B cell (primary cell): ENCODE measurements at places on chromosomes 1 and 21.

GRCh38 chr1:171931752-171932151 lies 90.5 kb downstream of the DNM3 start:
- no peak for DNase-seq
- no peak overlapping the region for H3K4me3 ChIP-seq
- H3K27ac ChIP-seq = no peak overlapping the region
- no peaks in the 10 kb centered on the region for H3K27me3 ChIP-seq
- no peaks in the 10 kb centered on the region for H3K36me3 ChIP-seq

DNA sequence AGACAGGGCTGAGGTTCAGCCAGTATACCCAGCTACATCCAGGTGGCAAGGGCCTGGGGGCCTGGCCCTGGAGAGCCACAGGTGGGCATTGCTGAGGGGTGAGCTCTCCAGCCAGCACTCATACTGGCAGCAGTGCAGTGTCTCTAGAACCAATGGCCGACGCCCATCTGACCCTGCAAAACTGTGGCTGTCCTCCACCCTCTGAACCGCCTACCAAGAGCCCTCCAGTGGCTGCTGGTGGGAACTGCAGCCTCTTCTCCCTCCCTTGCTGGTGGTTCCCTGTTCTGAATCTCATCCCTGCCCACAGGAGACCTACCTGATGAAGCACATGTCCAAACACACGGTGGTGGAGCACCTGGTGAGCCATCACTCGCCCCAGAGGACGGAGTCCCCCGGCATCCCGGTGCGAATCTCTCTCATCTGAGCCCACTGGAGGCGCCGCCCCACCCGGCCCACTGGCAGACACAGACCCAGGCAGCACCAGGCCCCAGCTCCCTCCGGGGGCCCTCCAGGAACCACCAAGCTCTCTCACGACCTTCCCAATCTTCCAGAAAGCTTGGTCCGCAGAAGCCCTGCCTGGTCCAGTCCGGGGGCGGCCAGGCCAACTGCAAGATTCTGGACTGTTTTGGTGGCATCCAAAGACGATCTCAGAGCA lies 22.1 kb downstream of the A3GALT2 start:
- H3K4me3 ChIP-seq = no peak overlapping the region
- H3K36me3 ChIP-seq = no peaks in the 10 kb centered on the region
- no peaks in the 10 kb centered on the region for H3K4me1 ChIP-seq
- no peak overlapping the region for H3K27ac ChIP-seq

DNA sequence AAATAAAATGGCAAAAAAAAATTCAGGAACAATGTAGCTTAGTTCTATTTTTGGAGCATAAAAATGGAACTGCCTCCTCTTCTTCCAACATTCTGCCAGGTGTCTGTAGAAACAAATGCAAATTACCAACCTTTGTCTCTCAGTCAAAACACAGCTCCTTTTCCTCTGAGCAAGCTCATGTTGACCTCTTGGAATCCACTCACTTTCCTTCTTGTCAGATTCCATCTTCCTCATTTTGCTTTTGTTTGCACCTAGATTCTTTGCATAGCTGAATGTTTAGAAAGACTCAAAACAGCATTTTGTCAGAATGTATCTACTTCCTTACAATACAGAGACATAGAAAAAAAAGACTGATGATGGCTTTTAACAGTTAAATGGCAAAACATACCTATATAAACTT lies 178.2 kb downstream of the ADGRL2 start:
- no peaks in the 10 kb centered on the region for H3K4me1 ChIP-seq
- H3K4me3 ChIP-seq = no peak overlapping the region
- no peak for DNase-seq
- no peaks in the 10 kb centered on the region for H3K36me3 ChIP-seq
- H3K27ac ChIP-seq = no peak overlapping the region

- no peak overlapping the region for H3K4me3 ChIP-seq
- DNase-seq = no peak
- no peaks in the 10 kb centered on the region for H3K36me3 ChIP-seq
These were observed 95.6 kb upstream of the C1orf87 start for GRCh38 chr1:60169206-60169605.

DNA sequence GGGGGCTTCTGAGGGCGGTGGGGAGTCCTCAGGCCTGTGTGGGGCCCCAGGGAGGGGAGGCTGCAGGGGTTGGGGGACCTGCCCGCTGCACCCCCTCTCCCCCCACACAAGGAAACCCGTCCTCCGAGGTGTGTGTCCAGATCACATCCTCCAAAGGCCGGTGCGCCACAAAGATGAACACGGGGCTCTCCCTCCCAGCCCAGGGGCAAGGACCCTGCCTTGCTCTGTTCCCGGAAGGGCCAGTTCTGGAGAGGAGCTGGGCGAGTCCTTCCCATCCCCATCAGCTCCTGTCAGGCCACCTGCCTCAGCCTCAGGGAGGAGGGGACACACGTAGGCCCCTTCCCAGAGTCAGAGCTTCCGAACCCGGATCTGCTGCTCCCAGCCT lies 2.5 kb upstream of the TTLL10 start:
- H3K4me3 ChIP-seq = peak overlapping the region; percentile 33
- H3K27me3 ChIP-seq = peaks cover 19% of the 10 kb centered on the region
- H3K4me1 ChIP-seq = peaks cover 56% of the 10 kb centered on the region
- H3K27ac ChIP-seq = no peak overlapping the region
- no peaks in the 10 kb centered on the region for H3K36me3 ChIP-seq

- no peaks in the 10 kb centered on the region for H3K4me1 ChIP-seq
- no peaks in the 10 kb centered on the region for H3K27me3 ChIP-seq
- no peaks in the 10 kb centered on the region for H3K36me3 ChIP-seq
These were observed 217.7 kb downstream of the CRB1 start for GRCh38 chr1:197485790-197486189.

DNA sequence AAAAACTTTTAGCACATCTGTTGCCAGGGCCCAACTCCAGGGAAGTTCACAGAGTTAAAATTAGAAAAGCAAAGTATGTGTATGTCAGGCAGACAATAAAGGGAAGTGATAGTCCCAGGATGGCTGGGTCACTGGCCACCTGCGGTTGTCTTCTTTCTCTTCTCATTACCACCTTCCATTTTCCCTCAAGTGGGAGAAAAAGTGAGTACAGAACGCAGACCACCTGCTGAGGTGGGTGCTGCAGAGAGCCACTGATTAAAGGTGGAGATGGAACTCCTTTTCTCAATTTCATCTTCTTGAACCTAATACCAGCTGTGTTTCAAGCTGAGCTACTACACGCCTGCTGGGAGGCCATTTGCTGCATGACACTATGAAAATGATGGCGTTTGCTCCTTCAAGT lies 88.8 kb upstream of the PDE4B start:
- H3K27ac ChIP-seq = no peak overlapping the region
- DNase-seq = no peak
- no peak overlapping the region for H3K4me3 ChIP-seq

DNA sequence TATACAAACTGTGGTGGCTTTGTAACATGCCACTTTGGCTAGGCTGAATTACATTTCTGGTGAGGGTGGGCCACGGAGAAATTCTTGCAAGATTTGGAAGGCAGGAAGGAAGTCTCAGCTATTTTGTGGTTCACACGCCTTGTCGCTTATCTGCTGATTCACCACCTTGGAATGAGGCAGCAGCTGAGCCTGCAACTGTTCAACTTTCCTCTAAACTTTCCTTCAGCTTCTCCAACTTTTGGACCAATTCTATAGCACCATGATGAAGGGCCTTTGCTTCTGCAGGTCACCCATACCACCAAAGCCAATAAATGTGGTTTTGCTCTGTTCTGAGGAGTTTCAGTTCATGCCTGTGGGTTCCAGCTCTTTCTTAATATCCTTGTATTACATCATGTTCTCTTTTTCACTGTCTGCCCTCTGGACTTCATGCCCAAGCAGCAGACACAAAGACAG lies 337.6 kb upstream of the SNX7 start:
- no peaks in the 10 kb centered on the region for H3K4me1 ChIP-seq
- H3K36me3 ChIP-seq = no peaks in the 10 kb centered on the region
- no peaks in the 10 kb centered on the region for H3K27me3 ChIP-seq
- DNase-seq = no peak

GRCh38 chr1:118306851-118307250 lies 121.8 kb upstream of the SPAG17 start:
- H3K4me3 ChIP-seq = no peak overlapping the region
- H3K27ac ChIP-seq = no peak overlapping the region

GRCh38 chr1:216766633-216767327 lies 43.6 kb upstream of the ESRRG start:
- no peaks in the 10 kb centered on the region for H3K27me3 ChIP-seq
- no peak for DNase-seq
- H3K4me1 ChIP-seq = no peaks in the 10 kb centered on the region
- no peak overlapping the region for H3K4me3 ChIP-seq

DNA sequence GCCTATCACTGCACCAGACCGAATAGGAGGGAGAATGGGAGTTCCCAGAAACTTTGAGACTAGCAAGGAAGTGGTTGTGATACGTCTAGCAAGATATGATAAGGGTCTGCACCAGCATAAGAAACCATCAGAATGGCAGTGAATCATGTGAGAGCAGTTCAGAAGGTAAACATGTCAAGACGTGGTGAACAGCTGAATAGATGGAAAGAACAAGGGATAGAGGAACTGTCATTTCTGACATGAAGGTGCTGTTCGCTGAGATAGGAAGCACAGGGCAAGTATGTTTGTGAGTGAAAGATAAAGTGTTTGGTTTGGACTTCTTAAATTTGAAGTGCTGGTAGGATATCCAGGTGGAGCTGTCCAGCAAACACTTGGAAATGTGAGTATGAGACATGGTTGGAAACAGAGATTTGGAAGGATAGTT lies 1.1 kb upstream of the AGO1 start:
- no peaks in the 10 kb centered on the region for H3K36me3 ChIP-seq
- H3K4me3 ChIP-seq = no peak overlapping the region
- H3K27me3 ChIP-seq = no peaks in the 10 kb centered on the region
- no peak overlapping the region for H3K27ac ChIP-seq
- DNase-seq = no peak
- H3K4me1 ChIP-seq = peaks cover 35% of the 10 kb centered on the region

- peaks cover 8% of the 10 kb centered on the region for H3K27me3 ChIP-seq
- no peak for DNase-seq
- H3K4me3 ChIP-seq = no peak overlapping the region
- no peaks in the 10 kb centered on the region for H3K4me1 ChIP-seq
- H3K36me3 ChIP-seq = no peaks in the 10 kb centered on the region
These were observed 12.8 kb upstream of the PHC2 start for GRCh38 chr1:33443705-33444180.

- no peak overlapping the region for H3K27ac ChIP-seq
- H3K36me3 ChIP-seq = no peaks in the 10 kb centered on the region
- H3K27me3 ChIP-seq = no peaks in the 10 kb centered on the region
- H3K4me3 ChIP-seq = no peak overlapping the region
- no peak for DNase-seq
These were observed 6.7 kb downstream of the ELF3 start for GRCh38 chr1:202016811-202017748.

DNA sequence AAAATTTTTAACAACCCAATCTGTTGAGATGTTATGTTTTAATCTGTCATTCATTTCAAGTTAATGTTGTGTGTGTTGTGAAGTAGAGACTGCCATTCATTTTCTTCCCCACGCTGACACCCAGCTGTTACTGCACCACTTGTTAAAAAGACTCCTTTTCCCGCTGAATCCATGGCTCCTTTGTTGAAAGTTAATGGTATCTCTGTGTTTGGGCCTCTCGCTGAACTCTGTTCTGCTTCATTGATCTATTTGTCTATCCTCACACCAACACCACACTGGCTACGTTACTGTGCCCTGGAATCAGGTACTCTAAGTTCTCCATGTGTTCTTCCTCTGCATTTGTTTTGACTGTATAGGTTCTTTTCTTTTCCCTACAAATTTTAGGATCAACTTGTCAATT lies 58.2 kb downstream of the PDE9A start:
- H3K4me1 ChIP-seq = no peaks in the 10 kb centered on the region
- H3K4me3 ChIP-seq = no peak overlapping the region
- DNase-seq = no peak
- H3K27ac ChIP-seq = no peak overlapping the region
- no peaks in the 10 kb centered on the region for H3K36me3 ChIP-seq

- H3K27ac ChIP-seq = no peak overlapping the region
- DNase-seq = no peak
- H3K4me3 ChIP-seq = no peak overlapping the region
These were observed 193.8 kb downstream of the LYPLAL1 start for GRCh38 chr1:219367496-219367895.

DNA sequence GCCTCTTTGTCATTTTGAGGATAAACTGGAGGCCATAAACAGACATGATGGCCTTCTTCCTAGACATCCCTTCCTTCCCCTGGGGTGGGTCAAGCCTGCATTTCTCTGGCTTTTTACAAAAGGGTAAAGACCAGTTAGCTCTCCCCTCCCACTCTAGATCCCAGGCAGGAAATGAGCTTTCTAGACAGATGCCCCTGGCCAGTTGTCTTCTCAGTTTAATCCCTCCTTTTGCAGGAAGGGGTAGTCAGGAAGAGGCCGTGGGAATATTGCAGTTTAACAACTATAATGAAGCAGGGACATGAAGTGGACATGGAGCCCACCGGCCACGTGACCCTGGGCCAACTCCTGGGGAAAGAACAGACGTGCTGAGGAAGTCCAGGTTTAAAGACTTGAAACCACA lies 85.7 kb downstream of the NID1 start:
- DNase-seq = no peak
- H3K4me1 ChIP-seq = no peaks in the 10 kb centered on the region
- H3K27ac ChIP-seq = no peak overlapping the region
- H3K4me3 ChIP-seq = no peak overlapping the region

- no peaks in the 10 kb centered on the region for H3K27me3 ChIP-seq
- no peaks in the 10 kb centered on the region for H3K4me1 ChIP-seq
- no peak overlapping the region for H3K4me3 ChIP-seq
- no peak overlapping the region for H3K27ac ChIP-seq
- peaks cover 25% of the 10 kb centered on the region for H3K36me3 ChIP-seq
These were observed 32.2 kb downstream of the SOAT1 start for GRCh38 chr1:179325836-179326235.

DNA sequence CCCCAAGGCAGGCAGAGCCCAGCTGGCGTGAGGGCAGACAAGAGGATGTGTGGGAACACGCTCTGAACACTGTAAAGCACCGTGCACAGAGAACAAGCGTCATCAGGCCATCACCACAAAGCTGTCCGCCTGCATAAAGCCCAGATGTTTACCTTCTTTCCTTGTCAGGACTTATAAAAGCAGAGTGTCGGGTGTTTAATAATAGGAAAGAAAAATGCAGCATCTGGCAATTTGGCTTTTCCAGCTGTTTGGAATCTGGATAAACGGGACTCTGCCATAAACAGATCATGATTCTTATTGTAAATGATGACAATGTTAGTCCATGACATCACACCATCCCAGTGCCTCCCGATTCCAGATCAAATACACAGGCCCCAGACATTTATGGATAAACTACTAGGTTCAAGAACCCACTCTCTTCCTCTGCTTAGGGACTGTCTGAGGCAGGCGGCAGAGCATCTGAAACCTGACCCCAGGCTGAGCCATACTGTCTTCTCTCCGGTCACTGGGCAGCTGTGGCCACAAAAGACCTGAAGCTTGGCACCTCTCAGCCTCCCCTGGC lies 4.2 kb downstream of the GLIS1 start:
- H3K27ac ChIP-seq = no peak overlapping the region
- DNase-seq = no peak
- H3K4me1 ChIP-seq = peaks cover 11% of the 10 kb centered on the region
- H3K36me3 ChIP-seq = no peaks in the 10 kb centered on the region
- H3K4me3 ChIP-seq = no peak overlapping the region

GRCh38 chr1:224880593-224881307 lies 48.7 kb upstream of the DNAH14 start:
- H3K36me3 ChIP-seq = no peaks in the 10 kb centered on the region
- H3K27me3 ChIP-seq = no peaks in the 10 kb centered on the region
- DNase-seq = no peak
- no peak overlapping the region for H3K4me3 ChIP-seq
- H3K4me1 ChIP-seq = no peaks in the 10 kb centered on the region

- H3K4me1 ChIP-seq = no peaks in the 10 kb centered on the region
These were observed 100.2 kb upstream of the COG2 start for GRCh38 chr1:230542054-230542453.
